ENCODE measurements at places on chromosomes 4 and X.

- no peak for DNase-seq
Observed at GRCh38 chrX:139825618-139826017, 107.2 kb downstream of the ATP11C start.

GRCh38 chr4:79650217-79650616, 242.2 kb upstream of the GK2 start:
- no peak for DNase-seq

- DNase-seq: no peak
Observed at GRCh38 chrX:41490446-41490845, 43.3 kb downstream of the NYX start.

DNA sequence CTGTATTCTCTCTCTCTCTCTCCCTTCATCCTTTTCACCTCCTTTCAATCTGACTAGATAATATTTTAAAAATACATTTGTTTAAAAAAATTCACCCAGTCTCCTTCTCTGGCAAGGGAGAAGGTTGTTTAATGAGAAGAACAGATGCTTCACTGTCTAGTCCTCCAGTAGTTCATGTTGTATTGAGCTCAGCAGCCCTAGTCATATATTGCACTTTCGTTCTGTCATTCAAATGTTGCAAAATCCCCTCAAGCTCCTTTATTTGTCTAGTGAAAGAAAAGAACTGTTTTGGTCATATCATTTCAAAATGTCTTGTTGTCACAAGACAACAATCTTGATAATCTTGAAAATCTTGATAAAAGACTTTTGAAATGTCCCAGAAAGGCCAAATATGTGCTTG, 248.0 kb downstream of the GALNTL6 start:
- no peak for DNase-seq

GRCh38 chr4:158513256-158513655, 8.4 kb upstream of the RXFP1 start:
- DNase-seq: no peak

DNA sequence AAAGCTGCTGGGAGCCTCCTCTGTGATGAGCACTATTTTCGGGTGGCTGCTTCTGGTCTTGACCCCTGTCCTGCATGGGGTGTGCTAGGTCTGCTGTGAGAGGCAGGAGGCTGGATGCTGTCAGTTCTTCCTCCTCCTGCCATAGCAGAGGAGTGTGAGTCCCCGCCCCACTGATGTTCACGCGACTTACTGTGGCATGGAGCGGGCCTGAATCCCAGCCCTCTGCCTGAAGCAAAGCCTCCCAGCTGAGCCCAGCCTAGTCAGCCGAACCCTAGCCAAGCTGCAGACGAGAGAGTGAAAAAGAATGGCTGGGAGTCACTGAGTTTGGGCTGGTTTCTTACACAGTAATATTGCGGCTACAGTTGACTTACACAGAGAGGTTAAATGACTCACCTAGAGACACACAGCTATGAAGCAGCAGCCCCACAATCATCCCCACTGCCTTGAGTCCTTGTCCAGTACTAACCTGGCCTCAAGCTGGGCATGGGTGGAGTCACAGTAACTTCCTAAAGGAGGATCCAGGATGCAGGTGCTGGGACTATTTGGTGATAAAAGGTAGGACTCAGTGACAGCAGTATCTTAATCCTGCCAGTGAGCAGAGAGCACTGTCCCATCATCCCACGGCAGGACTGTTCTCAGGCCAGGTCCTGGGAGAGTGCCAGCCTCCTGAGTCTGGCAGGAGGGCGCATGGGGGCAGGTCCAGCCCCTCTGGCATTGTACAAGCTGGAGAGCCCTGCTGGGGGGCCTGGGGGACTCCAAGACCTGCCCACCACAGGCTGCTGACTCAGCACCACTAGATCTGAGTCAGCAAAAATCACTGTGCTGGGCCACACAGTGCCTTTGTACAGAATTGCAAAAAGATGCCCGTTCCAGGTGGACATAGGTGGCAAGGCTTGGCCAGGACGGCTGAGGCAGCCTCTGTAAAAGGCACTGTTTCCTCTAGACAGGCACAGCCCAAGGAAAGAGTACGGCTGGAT, 60.4 kb upstream of the CRMP1 start:
- no peak for DNase-seq

DNA sequence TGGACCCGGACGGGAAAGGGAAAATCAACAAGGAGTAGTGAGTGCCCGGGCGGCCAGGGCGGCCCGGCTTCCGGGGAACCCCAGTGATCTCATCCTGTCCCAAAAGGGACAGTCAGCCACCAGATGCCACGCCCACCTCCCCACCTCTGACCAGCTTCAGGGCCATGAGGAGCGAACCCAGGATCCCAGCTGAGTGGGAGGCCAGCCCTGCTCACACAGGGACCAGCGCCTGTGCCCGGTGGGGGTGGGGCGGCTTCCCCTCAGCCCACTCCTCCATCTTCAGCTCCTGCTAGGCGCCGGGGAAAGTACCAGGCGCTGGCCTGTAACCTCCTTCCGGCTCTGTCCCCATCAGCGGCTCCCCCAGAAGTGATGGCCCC, 6.2 kb downstream of the MYL5 start:
- DNase-seq: no peak

- no peak for DNase-seq
Observed at GRCh38 chr4:132382243-132382642, 766.9 kb upstream of the PCDH10 start.

DNA sequence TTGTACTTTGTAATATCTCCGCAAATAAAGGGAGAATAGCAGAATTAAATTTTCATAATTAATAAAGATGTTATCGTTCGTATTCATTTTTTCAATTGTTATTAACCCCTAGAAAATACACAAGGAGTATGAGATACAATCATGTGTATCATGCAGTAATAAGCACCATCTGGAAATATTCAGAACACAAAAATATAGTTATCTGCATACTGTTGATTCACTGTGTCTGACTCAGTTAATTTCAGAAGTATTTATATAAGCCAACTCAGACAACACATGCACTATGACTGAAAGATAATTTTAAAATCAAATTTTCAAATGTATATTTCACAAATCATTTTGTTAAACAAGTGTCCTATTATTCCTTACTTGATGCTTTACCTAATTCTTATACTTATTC, 1954.8 kb downstream of the ARAP2 start:
- no peak for DNase-seq

GRCh38 chrX:39828971-39829370, 268.8 kb downstream of the BCOR start:
- no peak for DNase-seq

DNA sequence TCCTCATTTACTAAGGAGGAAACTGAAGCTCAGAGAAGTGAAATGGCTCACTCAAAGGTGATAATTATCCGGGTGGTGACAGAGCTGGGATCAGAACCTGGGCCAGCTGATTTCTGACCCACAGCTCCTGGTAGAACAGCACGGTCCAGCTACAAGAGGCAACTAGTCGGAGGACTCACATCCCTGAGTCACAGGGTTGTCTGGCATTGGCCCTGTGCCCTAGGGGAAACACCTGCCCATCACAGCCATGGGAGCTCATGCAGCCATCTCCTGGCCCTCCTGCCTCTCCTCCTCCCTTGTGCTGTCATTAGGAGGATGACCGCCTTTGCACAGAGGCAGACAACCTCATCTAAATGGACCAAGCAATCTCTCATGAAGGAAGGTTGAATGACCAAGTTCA, 115.2 kb upstream of the TSPAN5 start:
- no peak for DNase-seq

DNA sequence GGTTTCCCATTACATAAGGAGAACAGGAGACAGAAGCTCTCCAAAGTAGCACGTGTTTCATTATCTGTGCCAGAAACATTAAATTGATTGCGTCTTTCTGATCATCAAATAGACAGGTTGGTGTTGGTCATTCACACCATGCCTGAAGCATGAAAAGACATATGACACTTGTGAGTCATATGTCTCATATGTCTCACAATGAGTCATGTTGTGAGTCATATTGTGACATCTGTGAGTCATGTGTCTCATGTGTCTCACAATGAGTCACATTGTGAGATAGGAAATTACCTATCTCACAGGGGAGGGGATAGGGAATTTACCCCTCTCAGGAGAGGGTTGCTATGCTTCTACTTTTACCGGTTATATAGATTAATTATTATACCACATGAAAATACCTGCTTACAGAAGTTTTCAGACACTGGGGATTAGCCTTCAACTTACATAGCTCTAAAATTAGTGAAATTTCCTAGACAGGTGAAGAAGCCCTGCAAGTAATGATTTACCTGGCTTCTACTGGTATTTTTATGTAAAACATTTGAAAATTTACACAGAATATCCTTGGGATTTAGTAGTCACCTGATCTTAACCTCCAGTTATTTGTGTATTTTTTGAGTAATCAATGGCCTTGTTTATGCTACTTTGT, 80.8 kb downstream of the NPFFR2 start:
- no peak for DNase-seq

GRCh38 chr4:180156684-180157083, 2086.5 kb upstream of the TENM3 start:
- no peak for DNase-seq

- DNase-seq: no peak
Observed at GRCh38 chrX:49075347-49075746, 1.5 kb upstream of the PRAF2 start.

DNA sequence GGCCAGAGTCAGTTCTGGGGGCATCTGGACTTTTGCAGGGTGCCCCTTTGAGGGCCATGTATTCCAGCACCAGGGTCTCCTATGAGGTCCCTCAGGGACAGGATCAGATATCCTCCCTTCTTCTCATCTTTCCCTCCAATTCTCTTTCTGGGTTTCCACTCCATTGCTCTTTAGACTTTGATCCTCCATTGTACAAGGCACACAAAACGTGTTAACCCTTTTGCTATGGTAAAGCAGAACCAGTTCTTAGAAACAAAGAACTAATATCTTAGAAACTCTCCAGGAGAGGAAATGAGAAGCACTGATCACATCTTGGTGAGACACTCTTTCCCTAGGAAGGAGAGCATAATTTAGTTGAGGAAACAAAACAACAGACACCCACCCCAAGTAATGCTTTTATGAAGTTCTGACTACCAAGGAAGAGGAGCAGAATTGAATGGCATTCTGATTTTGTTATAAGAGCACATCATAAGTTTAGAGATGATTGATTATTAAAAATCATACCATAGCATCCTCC, 200.7 kb upstream of the NPY2R start:
- DNase-seq: no peak

GRCh38 chr4:98126141-98126540, 17.1 kb downstream of the STPG2 start:
- DNase-seq: no peak

GRCh38 chrX:37485429-37485828, 86.0 kb upstream of the LANCL3 start:
- DNase-seq: no peak

DNA sequence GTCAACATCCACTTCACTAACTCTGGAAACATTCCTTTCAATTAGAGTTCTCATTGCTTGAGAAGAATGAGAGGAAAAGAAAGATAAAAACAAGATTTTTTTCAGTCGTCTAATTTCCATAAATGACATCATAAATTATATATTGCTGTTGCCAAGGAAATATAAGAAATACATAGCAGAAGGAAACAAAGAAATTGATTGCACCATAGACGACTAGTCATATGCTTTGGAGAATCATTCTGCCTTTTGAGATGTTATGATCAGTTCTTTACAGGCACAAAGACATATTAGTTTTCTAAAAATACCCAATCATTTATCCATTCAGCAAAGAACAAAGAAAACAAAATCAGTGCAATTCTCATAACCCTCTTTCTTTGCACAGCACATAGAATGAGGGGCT, 672 bp upstream of the C1QTNF7 start:
- no peak for DNase-seq

DNA sequence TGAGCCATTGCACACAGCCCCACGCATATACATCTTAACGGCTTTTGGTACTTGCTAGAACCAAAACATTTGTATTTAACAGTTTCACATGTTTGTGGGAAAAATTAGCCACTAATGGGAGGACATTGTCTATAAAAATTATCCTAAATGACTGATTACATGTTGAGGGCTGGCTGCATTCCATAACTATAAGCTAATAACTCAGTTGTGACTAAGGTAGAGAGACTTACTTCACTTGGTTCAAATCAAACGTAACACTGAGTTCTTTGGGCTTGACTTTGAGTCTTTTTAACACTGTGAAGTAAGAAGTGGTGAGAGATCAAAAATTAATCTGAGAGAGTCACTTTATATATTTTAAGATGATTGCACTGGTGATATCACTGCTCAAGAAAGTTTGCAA, 47.9 kb upstream of the PGRMC2 start:
- DNase-seq: no peak

GRCh38 chr4:75637176-75637575, 6.8 kb upstream of the CDKL2 start:
- no peak for DNase-seq

GRCh38 chrX:37476571-37477170, 94.8 kb upstream of the LANCL3 start:
- DNase-seq: no peak

DNA sequence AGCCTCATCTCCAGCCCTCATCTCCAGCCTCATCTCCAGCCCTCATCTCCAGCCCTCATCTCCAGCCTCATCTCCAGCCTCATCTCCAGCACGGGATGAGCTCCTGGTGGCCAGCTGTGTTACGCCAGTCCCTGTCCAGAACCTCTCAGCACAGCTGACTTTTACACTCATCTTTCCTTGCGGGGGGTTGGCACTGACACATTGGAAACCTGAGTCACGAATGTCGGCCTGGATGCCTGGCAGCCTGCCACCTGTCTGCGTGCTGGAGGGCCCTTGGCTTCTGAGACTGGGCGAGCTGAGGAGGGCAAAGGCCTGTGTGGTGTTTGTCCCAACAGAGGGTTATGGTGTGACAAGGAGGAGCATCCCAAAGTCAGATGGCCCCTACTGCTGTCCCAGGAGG, 66.1 kb upstream of the HGFAC start:
- no peak for DNase-seq

Measured in stimulated activated CD8-positive, alpha-beta memory T cell treated with anti-CD3 and anti-CD28 coated beads, Interleukin-7, amount 100 ng/mL, for 4 hours (primary cell).